SHP77 treated with DMSO at 0.1 percent for 48 hours (cell line): ENCODE measurements at places on chromosomes 5 and 9.

DNA sequence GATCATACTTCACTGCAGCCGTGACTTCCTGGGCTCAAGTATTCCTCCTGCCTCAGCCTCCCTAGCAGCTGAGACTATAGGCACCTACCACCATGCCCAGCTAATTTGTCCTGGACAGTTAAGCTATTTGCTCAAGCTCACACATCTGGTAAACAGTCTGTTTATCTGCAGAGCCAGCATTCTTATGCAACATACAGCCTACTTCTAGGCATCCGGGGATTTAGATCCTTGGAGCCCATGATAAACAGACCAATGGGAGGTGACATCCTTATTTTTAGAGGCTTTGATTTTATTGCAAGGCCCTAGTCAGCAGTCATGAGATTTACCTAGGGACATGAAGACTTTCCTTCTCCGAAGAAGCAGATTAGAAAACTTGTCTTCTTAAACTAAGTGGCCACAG lies 21.0 kb downstream of the ATOX1 start:
- DNase-seq: no peak

- no peak for DNase-seq
Measured at GRCh38 chr5:39946356-39947045, 521.7 kb upstream of the DAB2 start.

- DNase-seq: no peak
Measured at GRCh38 chr5:4636378-4636777, 503.8 kb upstream of the ADAMTS16 start.

GRCh38 chr9:129762985-129763926 lies 10.4 kb upstream of the PTGES start:
- no peak for DNase-seq

DNA sequence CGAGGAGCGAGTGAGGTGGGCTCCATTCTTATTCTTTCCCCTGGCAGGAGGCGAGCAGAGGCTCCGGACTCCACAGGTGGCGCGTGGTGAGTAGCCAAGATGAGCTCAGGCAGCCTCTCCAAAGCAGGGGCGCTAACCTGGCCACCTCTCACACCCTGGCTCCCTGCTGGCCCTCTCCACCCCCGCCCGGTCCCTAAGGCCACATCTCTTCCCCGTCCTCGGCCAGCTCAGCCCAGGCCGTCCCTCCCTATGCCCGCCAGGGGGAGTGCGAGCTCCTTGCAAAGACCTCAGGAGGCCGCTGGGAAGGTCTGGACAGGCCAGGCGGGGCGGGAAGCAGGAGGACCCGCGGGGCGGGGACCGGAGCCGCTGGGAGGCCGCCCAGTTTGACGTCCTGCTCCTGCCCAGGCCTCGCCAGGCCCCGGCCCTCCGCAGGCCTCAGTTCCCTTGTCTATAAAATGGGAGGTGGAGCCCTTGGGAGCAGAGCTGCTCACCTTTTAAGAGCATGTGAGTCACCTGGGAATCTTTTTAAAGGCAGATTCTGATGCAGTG lies 46.3 kb upstream of the GGTA1 start:
- peak; percentile 48 for DNase-seq

- no peak for DNase-seq
Measured at GRCh38 chr5:154459015-154459414, 13.2 kb downstream of the SAP30L start.

- no peak for DNase-seq
Measured at GRCh38 chr9:15390201-15390600, 32.5 kb upstream of the SNAPC3 start.

GRCh38 chr5:65546141-65546540 lies 16.8 kb downstream of the CENPK start:
- DNase-seq: no peak

DNA sequence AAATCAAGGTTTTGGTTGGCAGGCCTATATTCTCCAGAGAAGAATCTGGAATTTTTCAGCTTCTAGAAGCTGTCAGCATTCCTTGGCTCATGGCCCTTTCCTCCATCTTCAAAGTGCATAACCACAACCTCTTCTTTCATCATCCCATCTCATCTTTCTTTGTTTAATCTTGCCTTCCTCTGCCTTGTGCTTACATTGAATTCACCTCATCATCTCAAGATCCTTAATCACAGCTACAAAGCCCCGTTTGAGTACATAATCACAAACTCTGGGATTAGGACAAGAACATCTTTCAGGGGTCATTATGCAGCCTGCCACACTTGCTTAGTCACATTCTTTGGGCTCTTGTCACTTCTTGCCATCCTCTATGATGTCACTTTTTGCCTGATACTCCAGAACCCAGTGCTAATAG lies 130.3 kb downstream of the FOXD1 start:
- no peak for DNase-seq

DNA sequence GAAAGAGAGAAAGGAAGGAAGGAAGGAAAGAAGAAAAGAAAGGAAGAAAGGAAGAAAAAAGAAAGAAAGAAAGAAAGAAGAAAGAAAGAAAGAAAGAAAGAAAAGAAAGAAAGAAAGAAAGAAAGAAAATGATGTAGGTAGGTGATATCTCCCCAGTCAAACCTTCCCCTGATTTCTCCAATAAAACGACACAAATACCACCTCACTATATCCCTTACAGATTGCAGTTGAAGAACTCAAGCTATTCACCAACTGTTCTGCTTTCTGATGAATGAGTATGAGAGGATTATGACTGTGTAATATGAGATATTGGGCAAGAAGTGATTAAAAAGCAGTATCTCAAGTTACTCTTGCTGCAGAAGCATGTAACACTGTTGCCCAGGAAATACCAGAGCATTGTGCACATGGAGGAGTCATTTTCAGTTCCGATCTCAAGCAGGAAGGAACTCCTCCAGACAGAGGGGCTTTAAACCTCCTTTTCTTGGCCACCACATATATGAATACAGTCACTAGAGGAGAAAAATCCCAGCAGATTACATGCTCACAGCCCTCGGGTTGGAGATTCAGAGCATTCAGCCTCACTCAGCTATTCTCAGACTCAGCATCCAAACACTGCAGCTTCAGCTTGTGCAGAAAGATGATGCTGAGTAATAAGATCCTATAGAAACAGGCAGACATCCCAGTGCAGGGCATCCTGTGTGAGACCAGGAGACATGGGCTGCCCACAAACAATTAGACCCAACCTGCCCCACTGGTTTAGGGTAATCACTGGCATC lies 61.4 kb downstream of the UGCG start:
- DNase-seq: no peak

GRCh38 chr9:18759827-18760226 lies 273.2 kb downstream of the SAXO1 start:
- no peak for DNase-seq

- no peak for DNase-seq
Measured at GRCh38 chr5:161333194-161333880, 213.2 kb downstream of the GABRB2 start.

GRCh38 chr9:68950689-68951088 lies 63.2 kb downstream of the PRKACG start:
- DNase-seq: no peak

GRCh38 chr9:79656169-79656568 lies 84.4 kb downstream of the TLE4 start:
- no peak for DNase-seq

- DNase-seq: no peak
Measured at GRCh38 chr9:19133549-19134345, 6.5 kb upstream of the PLIN2 start.

- no peak for DNase-seq
Measured at GRCh38 chr5:80904533-80905187, 55.5 kb upstream of the RASGRF2 start.

DNA sequence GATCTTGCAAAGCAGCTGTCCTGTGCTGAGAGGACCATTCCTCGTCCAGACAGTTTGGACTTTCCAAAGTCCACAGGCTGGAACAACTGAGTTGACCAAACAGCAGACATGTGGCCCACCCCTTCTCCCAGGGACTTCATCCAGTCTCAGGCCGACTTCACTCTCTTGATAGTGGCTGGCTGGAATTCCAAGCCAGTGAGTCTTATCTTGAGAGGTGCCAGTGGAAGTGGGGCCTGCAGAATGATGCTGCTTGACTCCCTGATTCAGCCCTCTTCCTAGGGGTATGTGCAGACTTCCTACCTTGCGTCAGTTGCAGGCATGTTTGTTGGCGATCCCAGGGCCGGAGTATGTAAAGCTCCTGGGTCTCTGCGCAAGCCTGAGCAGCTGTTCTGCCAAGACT lies 131.4 kb upstream of the TSLP start:
- DNase-seq: no peak

DNA sequence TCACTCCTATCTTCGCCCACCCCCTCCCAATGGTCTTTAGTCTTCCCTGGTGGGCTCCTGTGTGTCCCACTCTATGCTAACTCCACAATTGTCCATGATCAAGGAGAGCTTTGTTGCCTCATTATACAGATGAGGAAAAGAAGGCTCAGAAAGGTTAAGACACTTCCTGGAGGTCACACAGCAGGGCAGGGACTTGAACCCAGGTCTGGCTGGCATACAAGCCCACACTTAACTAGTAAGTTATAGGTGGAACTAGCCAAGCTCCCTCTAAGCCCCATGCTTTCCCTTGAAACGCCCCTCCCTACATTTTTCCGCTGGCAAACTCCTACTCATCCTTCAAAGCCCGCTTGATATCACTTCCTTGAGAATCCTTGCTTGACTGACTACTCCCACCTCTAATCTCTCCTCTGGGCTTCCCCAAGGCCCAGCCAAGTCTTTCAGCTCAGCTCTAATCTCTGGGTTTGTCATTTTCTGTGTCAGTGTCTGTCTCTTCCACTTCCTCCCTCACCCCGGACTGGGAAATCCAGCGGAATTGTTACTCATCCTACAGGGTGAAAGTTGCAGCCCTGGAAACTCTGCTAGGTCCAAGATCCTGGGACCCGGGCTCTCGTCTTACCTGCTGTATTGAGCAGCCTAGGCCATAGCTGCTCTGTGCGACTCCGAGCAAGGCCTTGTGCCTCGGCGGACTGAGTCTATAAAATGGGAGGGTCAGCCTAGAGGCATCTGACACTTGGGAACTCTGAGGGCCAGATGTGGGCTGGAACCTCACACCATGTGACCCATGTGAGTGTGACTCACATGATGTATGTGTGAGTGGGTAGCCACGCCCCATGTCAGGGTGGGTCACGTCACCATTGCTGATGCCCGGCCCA lies 144.5 kb downstream of the GAPVD1 start:
- DNase-seq: no peak

DNA sequence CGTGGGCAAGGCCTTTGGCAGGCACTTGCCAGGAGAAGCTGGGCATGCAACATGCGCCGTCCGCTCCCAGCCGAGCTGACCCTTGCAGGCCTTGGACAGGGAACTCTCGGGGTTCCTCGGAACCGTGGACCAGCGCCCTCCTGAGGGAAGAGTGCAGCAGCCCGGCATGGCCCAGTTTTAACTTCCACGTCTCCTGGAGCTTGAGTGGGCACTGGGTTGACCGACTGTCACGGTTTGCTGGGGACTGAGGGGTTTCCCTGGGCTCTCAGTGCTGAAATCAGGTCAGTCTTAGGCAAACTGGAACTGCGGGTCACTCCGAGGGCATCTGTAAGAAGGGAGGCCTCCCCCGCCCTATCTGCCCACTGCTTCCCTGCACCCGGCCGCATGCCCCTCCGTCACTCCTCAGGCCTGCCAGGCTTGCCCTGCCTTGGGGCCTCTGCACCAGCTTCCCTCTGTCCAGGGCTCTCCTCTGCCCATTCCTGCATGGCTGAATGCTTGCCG lies 87.0 kb upstream of the PHYKPL start:
- no peak for DNase-seq

- DNase-seq: no peak
Measured at GRCh38 chr5:54329731-54330709, 19.6 kb upstream of the ARL15 start.

GRCh38 chr5:156623381-156624040 lies 226.6 kb upstream of the PPP1R2B start:
- no peak for DNase-seq

GRCh38 chr5:124913329-124913653 lies 166.9 kb upstream of the ZNF608 start:
- DNase-seq: no peak
